ENCODE measurements at places on chromosomes 12 and 14.
A peak's percentile ranks its signal among the peaks of the same experiment; 100 is the strongest.

DNA sequence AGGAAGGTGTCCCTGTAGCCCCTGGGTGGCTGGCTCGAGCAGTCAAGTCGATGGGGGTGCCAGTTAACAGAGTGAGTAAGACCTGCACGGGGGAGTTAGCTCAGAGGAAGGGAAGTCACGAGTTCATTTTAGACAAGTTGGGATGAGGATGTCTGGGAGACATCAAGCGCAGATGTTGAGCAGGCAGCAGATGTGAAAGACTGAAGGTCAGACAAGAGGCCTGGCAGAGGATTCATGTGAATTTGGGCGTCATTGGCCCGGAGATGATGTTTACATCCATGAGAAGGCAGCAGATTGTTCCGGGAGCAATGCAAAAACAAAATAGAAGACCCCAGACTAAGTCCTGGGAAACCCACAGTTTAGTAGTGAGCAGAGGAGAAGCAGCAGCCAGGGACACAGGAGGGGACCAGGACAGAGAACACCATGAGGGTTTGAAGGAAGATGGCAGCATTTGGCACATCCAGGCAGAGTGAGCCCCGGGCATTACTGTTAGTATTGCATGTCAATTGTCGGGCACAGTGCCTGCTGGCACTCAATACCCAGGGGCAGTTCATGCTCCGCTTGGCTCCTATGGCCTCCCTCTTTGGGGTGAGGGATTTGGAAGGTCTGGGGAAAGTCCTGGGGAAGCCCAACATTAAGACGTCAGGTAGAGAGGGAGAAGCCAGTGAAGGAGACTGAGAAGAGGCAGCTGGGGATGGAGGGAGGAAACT, 15.1 kb downstream of the LTBP2 start:
- DNase-seq = no peak

DNA sequence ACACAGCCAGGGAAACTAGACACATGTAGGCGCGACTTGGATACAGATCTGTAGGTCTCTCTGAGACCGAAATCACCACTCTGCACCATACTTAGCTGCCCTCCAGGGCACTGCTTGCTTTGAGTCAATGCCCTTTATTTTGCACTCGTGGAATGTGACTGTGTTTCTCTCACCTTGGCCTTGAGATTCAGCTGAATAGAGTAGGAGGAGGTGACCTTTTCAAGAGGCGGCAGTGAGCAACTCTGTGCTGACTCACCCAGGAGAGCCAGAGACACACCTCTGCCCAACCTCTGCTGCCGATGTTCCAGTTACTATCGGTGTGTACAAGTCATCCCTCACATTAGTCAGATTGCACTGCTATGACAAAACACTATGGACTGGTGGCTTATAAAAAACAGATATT, 583.4 kb downstream of the VRK1 start:
- no peak for DNase-seq

- no peak for DNase-seq
Measured at GRCh38 chr12:10272467-10272866, 35.2 kb upstream of the KLRD1 start.

- DNase-seq = no peak
Measured at GRCh38 chr12:100795800-100796179, 1.2 kb downstream of the ANO4 start.

- DNase-seq = peak; percentile 19
Measured at GRCh38 chr14:95998656-95999055, 40.5 kb upstream of the C14orf132 start.

DNA sequence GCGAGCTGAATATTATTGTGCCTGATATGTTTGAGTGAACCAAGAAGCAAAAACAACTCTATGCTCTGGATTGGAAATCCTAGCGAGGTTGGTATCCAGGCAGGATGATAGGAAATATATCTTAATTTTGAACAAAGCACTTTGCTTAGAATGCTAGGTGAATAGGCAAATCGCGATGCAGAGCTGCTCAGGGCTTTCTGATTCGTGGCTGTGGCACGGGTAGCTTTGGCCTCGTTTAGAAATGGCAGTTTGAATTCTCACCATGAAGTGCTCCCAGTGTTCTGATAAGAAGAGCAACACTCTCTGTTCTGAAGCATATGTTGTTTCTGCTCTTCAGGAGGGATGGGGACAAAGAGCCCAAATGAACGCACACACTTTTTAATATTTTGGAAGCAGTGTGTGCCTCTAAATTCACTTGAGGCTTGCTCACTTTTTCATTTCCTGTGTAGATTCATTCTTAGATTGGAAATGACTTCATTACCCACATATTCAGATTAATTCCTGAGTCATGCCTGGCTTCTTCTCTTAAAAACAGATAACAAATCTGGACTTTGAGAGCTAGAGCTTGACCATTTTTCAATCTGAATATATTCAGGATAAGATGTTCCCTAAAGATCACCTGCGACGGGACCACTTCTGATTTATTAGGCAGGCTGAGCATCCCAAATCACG, 200.9 kb downstream of the RPAP3 start:
- no peak for DNase-seq

DNA sequence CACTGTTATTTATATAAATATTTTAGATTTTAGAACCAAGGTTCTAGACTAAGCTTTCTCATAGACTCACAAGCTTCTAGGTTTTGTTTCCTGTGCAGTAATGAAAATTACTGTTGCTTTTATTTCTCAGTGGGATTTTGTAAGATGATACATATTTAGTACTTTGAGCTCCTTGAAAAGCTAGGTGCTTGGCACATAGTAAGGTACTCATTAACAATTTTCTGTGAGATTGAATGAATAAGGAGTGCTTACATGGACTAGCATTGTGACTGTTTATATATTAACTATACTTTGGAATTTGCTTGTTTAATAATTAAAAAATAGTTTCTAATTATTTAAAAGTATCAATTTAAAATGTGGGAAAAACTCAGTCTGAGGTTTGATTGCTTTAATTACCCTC, 85.7 kb downstream of the MIA2 start:
- no peak for DNase-seq

- no peak for DNase-seq
Measured at GRCh38 chr12:22702690-22703089, 77.7 kb downstream of the ETNK1 start.

- no peak for DNase-seq
Measured at GRCh38 chr14:77084985-77085384, 13.1 kb upstream of the CIPC start.

DNA sequence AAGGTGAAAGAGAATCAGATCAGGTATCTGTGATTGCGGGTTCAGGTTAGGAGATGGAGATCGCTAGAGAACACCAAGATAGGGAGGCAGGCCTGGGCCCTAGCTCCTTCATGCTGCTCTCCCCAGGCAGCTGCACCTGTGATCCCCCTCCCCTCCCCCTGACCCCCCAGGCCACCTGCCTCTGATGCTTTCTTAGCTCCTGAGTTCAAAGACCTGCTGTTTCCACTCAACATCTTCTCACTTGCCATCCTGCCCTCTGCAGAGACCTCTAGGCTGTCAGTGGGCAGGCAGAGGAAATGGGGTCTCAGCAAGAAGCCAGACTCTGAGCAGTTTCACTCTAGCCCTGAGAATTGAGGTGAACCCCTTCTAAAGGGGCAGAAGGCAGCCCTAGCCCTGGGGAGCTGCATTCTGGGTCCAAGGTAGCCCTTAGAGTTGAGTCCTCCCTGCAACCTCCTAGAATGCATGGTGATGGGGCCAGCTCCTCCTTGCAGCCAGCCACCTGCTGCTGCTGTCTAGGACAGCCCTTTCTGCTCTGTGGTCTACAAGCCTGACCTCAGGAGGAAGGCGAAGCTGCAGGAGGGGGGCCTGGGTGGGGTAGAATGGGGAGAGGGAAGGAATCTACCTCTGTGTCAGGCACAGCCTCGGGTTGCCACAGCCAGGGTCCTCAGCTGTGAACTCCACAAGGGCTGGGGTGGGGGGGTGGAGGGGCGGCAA, 6.4 kb upstream of the SLC48A1 start:
- no peak for DNase-seq

GRCh38 chr12:83537428-83538053, 850.8 kb downstream of the TMTC2 start:
- no peak for DNase-seq
